Ureter (tissue), 1 donor: ENCODE measurements at places on chromosomes 3 and 15.

- no peak for DNase-seq
These were observed 26.1 kb upstream of the ZNF280D start for GRCh38 chr15:56759450-56759845.

DNA sequence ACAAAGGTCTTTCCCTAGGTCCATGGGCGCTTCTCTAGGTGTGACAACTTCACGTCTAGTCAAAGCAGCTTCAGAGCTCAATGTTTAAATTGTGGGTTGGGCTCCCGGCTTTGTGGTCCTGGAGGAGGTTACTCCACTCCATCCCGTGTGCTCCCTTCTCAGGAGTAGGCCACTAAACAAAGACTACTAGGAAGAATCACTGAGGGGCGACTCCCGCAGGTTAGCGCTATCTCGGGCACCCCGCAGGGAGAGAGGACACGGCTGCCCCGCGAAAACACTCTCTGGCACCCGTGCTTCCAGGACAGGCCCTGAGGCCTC, 500 bp downstream of the PARP6 start:
- no peak for DNase-seq

DNA sequence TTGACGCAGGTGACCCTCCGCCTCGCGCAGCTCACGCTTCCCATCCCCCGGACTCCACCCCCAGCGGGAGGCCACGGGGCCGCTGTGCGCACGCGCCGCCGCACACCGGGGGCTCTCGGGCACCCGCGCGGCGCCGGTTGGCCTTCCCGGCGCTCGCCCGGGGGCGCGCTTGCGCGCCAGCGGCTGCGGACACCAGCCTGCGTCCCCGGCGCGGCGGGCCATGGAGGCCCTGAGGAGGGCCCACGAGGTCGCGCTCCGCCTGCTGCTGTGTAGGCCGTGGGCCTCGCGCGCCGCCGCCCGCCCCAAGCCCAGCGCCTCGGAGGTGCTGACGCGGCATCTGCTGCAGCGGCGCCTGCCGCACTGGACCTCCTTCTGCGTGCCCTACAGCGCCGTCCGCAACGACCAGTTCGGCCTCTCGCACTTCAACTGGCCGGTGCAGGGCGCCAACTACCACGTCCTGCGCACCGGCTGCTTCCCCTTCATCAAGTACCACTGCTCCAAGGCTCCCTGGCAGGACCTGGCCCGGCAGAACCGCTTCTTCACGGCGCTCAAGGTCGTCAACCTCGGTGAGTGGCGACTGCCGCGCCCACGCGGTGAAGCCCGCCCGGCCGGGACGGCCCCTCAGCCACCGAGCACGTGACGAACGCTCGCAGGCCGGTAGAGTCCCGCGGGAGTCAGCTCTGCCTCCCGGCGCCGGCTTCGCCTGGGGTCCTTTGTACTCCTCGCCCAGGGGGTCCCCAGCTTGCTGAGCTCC, at the start of gene C15orf61:
C15orf61 (plus strand) TSS at position 103 of the 754 bp plus-strand sequence; CDS start at position 221, 118 bp downstream.
- peak; percentile 89 for DNase-seq

- no peak for DNase-seq
These were observed 26.6 kb downstream of the MASP1 start for GRCh38 chr3:187264911-187265310.

DNA sequence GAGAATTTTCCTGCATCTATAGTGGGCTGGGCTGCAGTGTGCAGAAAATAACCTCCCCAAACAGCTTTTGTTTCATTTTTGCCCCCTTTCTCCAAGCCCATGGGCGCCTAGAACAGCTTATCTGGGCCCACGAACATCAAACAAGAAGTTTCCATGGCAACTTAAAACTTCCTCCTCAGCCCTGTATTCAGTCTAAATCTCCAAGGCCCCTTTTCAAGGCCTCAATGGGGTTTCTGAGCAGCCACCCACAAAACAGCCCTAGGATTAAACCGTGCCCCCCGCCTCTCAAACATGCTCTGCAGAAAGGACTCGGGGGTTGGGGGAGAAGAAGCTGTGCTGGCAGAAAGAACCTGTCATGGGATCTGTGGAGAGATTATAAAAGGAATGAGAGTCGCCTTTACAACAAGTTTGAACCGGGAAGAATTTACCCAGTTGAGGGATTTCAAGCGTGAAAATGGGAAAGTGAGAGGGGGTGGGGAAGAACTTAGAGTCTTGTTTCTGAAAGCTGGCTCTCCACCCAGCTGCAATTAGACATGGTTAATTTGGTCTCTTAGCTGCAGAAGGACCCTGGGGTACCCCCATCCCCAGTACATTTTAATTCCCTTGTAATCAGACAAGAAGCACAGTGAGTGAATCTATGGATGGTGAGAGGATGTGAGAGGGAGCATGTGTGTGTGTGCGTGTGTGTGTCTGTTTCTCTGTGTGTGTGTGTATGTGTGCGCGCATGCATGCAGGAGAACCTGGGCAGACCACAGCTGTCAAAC, 4.3 kb upstream of the FAM107A start:
- no peak for DNase-seq

GRCh38 chr3:123416647-123417046, 32.2 kb downstream of the ADCY5 start:
- DNase-seq, result no peak

GRCh38 chr3:29488922-29489321, 208.1 kb downstream of the RBMS3 start:
- no peak for DNase-seq

DNA sequence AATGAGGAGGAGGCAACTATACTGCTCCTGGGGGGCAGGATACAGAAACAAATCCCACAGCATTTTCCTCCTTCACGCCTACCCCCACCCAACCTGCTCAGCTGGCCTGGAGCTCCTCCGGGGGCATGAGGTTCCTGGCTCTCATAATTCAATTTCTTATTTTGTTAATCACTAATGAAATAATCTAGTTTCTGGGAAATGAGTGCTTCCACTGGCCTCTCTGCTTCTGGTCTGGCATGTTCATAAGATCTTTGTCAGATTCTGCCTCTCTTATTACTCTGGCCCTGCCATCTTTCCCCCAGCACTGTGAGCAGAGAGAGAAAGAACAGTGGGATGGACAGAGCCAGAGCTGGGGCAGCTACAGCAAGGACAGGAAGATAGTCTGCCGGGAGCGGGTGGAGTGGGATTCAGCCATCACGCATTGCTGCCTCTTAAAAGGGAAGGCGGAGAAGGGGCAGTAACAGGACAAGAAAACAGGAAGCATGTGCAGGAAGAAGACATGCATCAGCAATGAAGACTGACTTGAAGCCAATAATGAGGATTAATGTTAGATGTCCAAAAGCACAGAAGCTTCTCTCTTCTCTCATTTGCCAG, 13.6 kb downstream of the RPAP1 start:
- DNase-seq, result no peak

- DNase-seq, result no peak
These were observed 153.8 kb downstream of the SEMA6D start for GRCh38 chr15:47870956-47871625.

- DNase-seq, result no peak
These were observed 383.6 kb upstream of the SEMA6D start for GRCh38 chr15:47333734-47334133.

DNA sequence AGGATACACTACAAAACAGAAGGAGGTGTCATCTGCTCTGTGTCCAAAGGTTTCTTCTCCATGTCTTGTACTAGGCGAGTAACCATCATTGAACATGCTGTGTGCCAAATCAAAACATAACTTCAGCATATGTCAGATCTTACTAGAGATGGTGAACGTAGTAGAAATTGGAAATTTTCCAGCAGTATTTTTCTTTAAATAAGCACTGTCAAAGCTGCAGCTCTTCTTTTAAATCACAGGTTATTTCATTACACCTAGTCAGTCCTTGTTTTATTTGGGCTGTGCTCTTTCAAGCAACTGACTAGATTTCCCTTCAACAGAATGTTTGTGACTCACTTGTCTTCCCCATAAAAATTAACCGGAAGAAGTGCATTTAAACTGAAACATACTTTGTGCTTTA, 46.5 kb downstream of the MSL2 start:
- no peak for DNase-seq

DNA sequence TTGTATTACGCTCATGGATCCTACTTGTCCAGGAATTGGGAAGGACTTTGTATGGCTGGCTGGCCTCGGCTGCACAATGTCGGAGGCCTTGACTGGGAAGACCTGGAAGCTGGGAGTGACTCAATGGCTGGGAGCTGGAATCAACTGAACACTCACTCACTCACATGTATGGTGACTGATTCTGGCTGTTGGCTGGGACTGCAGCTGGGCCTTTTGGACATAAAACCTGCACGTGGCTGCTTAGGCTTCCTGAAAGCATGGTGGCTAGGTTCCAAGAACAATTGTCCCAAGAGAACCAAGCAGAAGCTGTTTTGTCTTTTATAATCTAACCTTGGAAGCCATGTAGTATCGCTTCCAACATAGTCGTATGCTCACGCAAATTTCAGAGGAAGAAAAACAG, 38.0 kb upstream of the CMTM8 start:
- no peak for DNase-seq
